NCI-H2081 (cell line): ENCODE measurements at places on chromosomes 7 and 10.

- no peak for DNase-seq
Measured at GRCh38 chr7:148319316-148319808, 271.2 kb upstream of the C7orf33 start.

DNA sequence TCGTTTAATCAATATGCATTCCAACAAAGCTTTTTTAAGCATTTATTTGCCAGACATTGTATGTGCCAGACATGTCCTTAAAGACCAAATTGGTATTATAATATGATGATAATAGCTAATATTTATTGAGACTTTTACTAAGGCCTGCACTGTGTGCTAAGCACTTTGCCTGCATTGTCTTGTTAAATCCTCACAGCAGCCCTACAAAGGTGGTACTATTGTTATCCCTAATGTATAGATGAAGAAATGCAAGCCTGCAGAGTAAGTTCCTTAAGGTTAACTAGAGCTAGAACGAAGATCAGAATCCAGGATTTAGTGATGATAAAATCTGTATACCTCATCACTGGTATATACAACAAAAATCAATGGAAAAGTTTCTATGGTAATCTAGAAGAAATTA lies 5.3 kb upstream of the CAPZA2 start:
- DNase-seq, result no peak

DNA sequence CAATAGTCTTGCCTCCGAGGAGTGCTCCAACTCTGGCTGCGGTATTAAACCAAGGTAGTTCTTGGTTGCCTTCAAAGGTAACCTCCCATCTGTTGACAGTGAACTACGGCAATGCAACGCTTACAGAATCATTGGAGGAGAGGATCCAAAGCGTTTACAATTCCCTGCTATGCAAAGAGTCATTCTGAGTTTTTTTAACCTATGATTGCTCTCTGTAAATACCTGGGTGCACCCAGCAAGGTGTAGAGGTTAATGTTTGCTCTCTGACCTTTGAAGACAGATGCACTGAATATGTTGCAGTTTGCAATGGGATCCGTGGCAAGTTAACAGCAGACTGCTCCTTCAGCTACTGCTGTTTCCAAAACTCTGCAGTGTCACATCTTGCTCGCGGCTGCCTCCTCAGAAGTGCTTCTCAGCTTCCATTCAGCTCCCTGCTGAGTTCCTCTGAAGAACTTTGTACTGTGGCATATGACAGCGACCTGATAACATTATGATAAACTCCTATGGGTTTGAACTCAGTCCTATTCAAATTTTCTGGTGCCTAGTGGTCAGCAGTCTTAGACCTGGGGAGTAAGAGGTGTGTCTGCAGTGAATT lies 29.0 kb downstream of the KIAA1217 start:
- DNase-seq, result no peak

- no peak for DNase-seq
Measured at GRCh38 chr7:105512415-105512814, 9.7 kb downstream of the PUS7 start.

GRCh38 chr10:49334964-49335363 lies 36.0 kb downstream of the C10orf71 start:
- no peak for DNase-seq

- DNase-seq, result no peak
Measured at GRCh38 chr7:78479348-78479747, 680.8 kb downstream of the PHTF2 start.

DNA sequence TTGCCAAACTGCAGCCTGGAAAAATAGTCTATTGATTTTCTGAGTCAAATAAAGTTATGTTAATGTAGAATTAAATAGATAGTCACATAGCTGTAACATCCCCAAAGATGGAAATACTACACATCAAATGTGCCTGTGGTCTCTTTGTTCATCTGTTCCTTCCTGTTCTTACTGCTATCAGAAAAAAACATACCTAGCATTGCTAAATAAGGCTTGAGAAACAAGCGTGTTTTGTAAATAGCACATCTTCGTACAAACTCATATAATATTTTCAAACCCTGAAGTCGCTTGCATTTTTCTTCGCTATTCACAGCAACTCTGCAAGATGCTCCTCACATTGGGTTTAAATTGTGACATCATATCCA lies 116.1 kb downstream of the KLF6 start:
- no peak for DNase-seq

DNA sequence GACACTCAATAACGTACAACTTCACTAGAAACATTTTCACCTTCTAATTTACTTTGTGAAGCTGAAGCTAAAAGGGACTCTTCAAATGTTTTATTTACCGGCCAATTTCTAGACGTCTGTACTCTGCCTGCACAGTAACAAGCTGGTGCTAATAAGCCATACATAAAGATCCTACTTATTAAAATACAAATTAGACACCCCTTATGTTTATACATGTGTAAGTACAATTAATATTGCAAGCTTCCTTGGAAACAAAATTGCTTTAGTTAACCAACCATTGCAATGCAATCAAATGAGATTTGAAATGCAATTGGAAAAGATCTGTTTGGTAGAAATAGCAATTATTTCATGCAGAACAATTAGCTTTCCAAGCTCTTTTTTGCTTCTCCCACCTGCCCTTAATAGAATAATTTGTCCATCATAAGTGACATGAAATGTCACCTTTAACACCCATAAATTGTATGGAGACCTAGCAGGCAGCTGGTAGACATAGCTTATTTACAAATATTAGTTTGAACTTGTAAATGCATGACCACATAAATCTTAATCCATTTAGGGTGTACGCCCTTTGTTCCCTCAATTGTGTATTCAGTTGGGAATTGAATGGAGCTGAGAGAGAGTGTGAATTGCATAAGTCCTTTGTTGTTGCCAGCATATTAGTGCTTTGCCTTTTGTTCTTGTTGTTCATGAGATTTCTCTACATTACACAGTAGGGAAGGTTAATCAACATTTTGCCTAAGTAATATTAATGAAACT lies 277.1 kb downstream of the CACNA2D1 start:
- DNase-seq, result peak; percentile 96

- DNase-seq, result no peak
Measured at GRCh38 chr10:121926157-121926556, 1.7 kb downstream of the ATE1 start.

DNA sequence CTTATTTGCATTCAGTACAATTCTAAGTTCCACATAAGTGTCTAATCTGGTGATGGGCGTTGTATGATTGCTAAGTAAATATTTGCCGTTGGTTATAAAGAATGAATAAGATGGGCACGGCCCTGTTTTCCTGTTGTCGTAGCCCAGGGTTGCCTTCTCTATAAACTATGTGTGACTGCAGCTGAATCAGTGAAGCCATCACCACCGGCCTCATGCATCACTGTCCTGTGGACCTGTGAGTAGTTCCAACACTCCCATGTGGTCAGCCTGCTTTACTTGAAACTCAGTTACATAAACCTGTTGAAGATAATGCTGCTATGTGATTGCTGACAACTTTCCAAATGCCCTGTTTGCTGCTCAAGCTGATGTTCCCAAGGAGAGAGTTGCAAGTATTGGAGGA lies 21.6 kb upstream of the KLF6 start:
- no peak for DNase-seq

DNA sequence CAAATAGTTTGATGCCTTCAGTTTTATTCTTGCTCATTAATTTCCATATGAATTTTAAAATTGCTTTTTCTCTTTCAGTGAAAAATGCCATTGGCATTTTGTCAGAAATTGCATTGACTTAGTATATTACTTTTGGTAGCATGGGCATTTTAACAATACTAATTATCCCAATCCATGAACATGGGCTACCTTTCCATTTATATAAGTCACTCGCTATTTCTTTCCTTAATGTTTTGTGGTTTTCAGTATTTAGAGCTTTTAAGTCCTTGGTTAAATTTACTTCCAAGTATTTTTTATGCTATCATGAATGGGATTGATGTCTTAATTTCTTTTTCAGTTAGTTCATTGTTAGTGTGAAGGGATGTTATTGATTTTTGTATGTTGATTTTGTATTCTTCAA lies 297.4 kb downstream of the ATRNL1 start:
- DNase-seq, result no peak

DNA sequence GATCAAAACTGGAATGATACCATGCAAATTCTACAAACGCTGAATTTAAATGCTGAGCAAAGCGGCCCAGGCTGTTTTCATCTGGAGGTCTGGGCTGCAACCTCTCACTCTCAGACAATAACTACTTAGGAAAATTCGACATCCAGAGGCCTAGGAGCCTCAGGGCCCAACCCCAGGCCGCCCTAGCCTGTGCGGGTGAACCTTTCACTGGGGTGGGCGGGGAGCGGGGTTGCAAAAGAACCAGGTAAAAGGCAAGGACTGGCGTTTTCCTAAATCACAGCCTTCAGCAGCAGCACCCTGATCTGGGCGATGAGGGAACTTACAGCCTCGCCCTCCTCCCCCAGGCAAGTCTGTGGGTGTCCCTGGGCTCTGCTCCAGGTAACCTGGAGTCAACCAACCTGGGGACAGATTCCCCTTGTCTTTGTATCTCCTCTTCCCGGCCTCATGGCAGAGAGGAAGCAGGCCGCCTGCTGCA lies 33.4 kb downstream of the CALML5 start:
- no peak for DNase-seq

GRCh38 chr7:119374436-119374835 lies 898.5 kb upstream of the KCND2 start:
- no peak for DNase-seq

- no peak for DNase-seq
Measured at GRCh38 chr10:68052463-68052862, 22.6 kb downstream of the HERC4 start.

DNA sequence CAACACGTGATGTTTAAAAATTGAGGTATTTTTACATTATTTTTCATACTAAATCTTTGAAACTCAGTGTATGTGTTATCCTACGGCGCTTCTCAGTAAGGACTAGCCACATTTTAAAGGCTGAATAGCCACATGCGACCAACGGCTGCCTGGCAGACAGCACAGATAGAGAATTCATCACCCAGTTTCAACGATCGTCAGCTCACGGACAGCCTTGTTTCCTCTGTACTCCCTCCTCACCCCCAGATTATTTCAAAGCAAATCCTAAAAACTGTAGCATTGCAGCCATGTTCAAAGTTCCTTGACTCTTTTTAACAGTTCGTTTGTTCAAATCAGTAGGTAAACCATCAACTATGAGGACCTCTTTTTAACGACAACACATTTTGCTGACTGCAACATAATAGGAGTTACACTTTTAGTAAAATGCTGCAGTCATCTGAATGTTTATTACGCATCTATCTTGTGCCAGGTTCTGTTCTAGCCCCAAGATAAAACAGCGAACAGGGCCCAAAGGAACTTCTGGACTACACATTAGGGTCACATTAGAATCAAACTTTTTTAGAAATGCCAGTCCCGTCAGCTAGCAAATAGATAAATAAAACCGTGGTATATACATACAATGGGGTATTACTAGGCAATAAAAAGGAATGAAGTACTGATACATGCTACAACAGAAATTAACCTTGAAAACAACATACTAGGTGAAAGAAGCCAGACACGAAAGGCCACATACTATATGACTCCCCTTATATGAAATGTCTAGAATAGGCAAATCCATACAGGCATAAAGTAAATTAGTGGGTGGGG lies 5.7 kb downstream of the OSBPL3 start:
- no peak for DNase-seq

DNA sequence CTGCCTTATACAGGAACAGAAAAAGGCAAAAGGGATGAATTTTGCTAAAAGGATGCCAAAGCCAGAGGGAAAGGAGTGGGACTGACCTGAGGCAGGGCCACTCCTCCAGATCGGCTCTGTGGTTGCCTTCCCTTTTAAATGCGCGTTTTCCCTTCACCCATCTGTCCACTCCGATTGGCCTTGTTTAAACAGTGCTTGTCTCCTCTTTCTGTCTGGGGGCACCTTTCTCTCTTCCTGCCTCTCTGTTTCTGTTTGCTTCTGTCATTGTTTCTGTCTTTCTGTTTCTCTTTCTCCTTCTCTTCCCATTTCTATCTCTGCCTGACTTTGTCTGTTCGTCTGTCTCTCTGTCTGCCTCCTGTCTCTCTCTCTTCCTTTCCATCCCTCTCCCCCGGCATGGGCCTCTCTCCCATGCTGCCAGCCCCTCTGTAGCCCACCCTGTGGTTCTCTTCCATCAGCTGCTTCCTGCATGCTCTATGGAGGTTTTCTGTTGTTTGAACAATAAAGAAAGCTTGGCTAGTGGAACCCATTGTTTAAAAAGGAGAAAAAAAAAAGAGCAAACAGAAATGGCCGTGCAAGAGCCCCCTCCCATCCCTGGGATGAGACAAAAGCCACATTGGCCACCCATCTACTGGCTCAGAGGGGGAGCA lies 29.5 kb upstream of the HSPB1 start:
- DNase-seq, result no peak

GRCh38 chr10:16732376-16732775 lies 84.8 kb downstream of the RSU1 start:
- DNase-seq, result no peak
